ENCODE measurements at places on chromosomes 5 and 9. TPM values are rescaled to one million over a fixed set of nuclear protein-coding genes. Genes with fewer than 3 reads are reported as not detected.

The ORM1 gene
- not detected for total RNA-seq

DNA sequence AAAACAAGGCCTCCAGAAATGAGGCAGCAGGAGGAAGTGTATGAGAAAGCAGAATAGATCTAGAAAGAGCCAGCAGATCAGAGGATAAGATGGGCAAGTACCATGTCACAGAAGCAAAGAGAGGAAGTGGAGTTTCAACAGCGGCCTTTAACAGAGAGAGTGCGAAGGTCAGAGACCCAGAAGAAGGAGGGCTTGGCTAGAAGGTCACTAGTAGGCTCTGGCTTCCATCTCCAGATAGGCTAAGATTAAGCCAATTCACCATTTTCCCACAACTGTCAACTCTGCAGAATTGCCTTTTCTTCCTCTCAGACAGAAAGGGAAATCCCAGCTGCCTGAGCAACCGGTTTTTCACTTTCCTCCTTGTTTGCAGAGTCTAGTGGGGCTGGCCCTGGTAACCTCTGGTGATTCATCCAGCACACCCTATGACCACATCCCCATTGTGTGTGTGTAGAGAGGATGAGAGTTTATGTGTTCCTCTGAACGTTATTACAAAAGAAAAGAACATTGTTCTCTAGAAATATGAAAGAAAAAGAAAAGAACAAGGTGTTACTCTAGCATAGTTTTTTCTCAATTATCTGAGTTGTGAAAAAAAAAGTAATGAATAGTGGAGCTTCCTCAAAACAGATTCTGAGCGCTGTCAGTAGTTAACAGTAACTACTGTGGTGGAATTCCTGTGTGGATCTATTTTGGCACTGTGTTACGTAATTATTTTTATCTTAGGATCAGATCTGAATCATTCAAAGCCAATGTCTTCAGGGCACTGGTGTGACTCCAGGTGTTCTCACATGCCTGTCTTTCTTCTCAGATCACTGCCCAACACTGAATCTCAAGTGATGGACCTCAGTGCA, 220.4 kb downstream of the ARRDC3 start:
- peak; percentile 11 for DNase-seq
- no peaks in the 10 kb centered on the region for H3K4me1 ChIP-seq
- H3K27me3 ChIP-seq = no peaks in the 10 kb centered on the region

DNA sequence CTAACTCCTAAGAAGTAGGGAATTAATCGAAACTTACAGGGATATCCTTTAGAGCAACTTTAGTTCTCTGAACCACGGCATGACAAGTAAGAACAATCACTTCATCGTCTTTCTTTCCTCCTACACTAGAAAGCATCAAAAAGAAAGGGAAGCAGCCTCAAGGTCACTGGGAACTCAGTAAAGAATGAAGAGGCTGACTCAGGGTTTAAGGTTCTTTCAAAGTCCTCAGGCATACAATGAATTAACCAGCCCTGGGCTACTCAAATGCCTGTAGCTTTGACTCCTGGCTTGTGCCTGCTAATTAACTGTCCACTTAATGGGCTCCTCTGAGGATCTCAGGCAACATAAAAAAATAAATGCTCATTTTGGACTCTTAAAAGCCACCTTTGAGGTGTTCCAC, 102.0 kb downstream of the TRIM32 start:
- H3K4me1 ChIP-seq = no peaks in the 10 kb centered on the region
- no peaks in the 10 kb centered on the region for H3K27me3 ChIP-seq
- no peak for DNase-seq
- no peaks in the 10 kb centered on the region for H3K36me3 ChIP-seq
- no peak overlapping the region for H3K27ac ChIP-seq

GRCh38 chr5:56876327-56876726, 33.1 kb upstream of the SETD9 start:
- H3K27me3 ChIP-seq = no peaks in the 10 kb centered on the region
- H3K36me3 ChIP-seq = peaks cover 61% of the 10 kb centered on the region
- no peaks in the 10 kb centered on the region for H3K4me1 ChIP-seq
- no peak for DNase-seq

All from CD8-positive, alpha-beta memory T cell (primary cell).